Bone marrow (tissue), 2 donors: ENCODE measurements at places on chromosomes 7 and 10.

- peak; percentile 5 for DNase-seq
These were observed 18.2 kb downstream of the GPR146 start for GRCh38 chr7:1062296-1063294.

DNA sequence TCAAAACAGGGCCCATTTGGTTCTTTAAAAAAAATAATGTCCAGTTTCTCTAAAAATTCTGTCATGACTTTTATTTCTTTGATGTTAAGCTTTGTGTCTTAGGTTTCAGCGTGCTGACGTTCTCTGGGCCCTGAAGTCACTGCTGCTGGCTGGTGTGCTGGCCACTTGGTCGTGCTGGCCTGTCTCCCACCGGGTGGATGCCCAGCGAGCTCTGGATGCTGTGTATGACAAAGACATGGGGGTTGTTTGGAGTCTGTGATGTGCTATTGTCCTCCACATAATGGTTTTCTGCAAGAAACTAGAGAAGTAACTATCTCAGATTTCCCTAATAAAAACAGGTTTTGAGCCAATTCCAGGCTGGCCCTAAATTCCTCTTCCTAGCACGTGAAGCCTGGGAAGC lies 9.5 kb upstream of the IDI2 start:
- DNase-seq, result no peak

DNA sequence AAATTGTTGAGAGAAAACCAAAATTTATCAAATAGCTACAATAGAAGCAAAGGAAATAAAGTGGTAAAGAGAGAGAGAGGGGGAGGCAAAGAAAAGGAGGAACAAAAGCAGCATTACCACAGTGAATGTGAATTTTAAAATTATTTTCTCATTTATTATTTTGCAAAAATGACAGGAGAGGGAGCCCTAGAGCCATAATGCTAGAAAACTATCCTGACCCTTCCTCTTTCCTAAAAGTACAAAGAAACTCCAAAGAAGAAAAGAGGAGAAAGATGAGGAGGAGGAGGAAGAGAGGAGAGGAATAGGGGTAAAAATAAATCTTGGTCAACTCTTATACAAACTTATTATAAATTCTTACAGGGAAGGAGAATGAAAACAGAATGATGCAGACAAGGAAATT lies 921.5 kb downstream of the NRG3 start:
- no peak for DNase-seq

DNA sequence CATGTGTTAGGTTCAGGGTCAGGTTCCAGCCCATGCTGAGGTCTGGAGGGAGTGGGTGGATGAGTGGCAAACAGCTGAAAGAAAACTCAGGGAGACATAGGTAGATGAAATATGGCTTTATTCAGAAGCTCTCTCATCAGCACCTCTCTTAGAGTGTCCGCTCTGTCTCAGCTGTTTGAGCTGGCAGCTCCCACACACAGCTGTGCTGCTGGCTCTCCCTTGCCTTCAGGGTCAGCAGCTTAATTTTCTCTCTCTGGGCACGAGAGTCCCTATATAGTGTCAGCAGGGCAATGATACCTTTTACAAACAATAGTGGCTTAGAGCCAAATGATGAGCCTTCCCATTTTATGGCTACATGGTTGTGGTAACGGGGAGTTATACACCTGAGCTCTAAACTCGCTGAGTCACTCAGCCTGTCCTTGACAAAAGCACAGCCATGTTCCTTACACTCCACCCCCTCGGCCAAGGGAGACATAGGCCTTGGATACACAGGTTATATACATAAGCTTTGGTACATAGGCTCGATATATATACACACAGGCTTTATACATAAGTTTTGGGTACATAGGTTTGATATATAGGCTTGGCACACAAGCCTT lies 10.4 kb downstream of the RNF133 start:
- no peak for DNase-seq

GRCh38 chr7:121195874-121196273 lies 132.9 kb upstream of the WNT16 start:
- DNase-seq, result no peak

DNA sequence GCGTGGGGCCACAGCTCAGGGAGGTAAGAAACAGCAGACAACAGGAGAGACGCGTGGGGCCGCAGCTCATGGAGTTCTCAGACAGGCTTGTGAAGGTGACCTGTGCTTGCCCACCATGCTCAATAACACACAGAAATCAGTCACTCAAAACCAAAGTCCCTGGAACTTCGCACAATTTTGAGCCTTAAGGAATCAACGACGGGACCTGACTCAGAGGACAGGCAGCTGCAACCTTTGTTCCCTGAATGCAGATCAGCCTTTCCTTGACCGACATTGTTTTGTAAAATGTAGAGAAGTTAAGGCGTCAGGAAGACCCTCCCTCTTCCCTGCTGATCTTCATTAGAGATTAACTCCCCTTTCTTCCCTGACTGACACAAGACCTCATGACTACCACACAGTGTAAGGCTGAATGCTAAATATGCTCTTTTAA lies 8.5 kb upstream of the KNDC1 start:
- DNase-seq, result no peak

GRCh38 chr10:33287112-33287511 lies 47.4 kb downstream of the NRP1 start:
- DNase-seq, result no peak

DNA sequence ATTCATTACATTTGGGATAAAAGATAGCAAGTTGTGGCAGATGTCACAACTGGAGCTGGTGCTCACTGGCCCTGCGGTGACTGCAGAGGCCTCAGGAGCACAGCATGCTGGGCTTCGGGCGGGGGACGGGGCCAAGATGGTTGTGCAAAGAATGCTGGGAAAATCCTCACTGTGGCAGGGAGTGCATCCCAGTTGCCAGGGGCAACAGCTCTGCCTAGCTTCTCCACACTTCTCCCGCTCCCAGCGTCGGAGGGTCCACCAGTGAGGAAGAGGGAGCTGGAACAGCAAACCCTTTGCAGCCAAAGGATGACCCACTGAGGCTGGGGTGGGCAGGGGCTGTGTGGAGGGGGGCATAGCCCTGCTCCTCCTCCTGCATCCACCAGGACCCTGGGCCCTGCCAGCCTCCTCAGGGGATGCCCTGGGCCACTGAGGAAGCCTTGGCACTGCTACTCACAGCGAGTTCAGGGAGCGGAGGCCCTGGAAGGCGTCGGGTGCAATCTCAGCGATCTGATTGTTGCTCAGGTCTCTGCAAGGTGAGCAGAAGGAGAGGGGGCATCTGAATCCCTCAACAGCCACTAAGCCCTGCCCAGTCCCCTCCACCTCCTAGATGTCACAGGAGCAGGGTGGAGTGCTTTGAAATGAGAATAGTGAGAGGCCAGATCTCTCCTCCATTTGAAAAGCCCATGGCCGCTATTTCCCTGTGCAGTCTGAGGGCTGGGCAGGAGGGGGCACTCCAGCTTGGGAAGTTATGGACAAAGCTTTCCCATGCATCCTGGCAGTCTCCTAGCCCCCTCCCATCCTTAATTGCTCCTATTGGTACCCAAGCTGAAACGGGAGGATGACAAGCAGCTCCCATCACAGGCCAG lies 126.5 kb downstream of the SLIT1 start:
- no peak for DNase-seq

DNA sequence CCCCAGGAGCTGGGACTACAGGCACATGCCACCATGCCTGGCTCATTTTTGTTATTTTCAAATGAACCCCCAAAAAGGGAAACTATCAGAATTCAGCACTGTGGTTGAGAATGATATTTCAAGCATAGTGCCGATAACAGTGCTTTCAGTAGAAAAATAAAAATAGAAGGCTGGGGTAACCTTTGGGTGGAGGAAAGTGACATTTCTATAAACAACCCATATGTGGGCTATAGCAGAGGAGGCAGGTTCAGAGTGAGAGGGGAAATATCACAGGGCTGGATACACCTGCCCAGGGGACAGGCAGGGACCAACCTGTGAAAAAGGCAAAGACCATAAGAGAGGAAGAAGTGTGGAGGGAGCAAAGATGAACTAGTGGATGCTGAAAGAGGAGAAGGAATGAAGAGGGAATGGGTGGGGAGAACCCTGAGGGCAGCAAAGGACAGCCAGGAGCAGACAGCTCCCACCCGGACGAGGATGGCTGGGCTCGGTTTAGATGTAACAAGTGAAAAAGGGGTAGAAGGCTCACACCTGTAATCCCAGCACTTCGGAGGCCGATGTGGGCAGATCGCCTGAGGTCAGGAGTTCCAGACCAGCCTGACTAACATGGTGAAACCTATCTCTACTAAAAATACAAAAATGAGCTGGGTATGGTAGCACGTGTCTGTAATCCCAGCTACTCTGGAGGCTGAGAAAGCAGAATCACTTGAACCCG lies 56.5 kb downstream of the MAP3K8 start:
- DNase-seq, result no peak

- DNase-seq, result no peak
These were observed 25.2 kb downstream of the GET4 start for GRCh38 chr7:901388-902154.

DNA sequence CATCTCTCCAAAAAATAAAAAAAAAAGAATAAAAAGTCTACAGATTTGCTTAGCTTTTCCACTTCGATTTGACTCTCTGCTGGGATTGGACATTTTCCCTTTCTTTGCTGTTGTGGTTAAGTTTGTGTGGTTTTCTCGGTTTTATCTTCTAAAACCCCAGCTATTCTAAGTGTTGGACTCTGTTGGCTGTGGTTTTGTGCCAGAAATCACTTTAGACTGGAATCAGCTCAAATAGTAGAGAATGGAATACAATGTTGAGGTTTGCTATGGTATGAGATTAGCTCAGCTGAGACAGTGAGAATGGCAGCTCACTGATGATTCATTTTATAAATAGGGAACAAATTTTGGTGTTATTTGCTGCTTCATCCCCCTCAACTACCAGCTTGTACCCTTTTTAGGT lies 116.0 kb downstream of the BUB3 start:
- no peak for DNase-seq

GRCh38 chr10:69963178-69963834 lies 89.3 kb upstream of the MACROH2A2 start:
- no peak for DNase-seq

GRCh38 chr7:73350306-73351068 lies 22.5 kb downstream of the FKBP6 start:
- DNase-seq, result no peak

- DNase-seq, result no peak
These were observed 122.3 kb downstream of the TRIL start for GRCh38 chr7:28835800-28836199.

- DNase-seq, result peak; percentile 42
These were observed 37.4 kb upstream of the EEPD1 start for GRCh38 chr7:36115448-36116321.

- DNase-seq, result no peak
These were observed 214.8 kb upstream of the ADO start for GRCh38 chr10:62589689-62590088.

- no peak for DNase-seq
These were observed 285.9 kb downstream of the CELF2 start for GRCh38 chr10:11303361-11304170.

DNA sequence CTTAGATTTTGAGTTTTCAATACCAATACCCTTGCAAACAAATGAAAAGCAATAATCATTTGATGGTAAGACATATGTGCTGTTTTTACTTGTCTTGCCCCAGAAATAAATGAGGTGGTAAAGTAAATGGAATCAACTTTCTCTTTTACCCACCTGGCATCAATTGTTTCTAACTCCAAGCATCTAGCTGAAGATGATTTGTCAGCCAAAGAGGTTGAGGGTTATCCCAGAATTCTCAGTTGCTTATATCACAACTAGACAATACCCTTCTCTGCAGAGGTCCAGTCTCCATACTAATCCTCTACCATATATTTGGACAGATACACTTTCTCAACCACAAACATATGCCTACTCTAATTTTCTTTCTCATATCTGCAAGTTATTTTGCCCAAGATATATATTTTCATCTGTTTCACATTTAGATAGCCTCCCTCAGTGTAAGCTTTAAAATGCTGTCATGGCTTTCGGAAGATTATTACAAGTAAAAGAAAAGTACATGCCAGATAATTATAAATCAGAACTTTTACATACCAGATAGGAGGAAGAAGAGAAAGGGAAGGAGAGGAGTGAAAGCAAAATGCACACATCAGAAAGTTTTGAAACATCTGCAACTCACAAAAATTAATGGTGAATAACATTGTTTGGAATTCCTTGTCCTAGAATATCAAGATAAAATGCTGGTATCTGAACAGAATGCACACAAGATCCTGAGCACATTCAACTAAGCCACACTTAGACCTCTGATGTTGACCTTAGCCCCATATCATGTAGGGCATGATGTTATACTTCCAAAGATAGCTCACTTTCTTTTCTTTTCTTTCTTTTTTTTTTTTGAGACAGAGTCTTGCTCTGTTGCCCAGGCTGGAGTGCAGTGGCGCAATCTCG lies 146.6 kb downstream of the REEP3 start:
- DNase-seq, result no peak

DNA sequence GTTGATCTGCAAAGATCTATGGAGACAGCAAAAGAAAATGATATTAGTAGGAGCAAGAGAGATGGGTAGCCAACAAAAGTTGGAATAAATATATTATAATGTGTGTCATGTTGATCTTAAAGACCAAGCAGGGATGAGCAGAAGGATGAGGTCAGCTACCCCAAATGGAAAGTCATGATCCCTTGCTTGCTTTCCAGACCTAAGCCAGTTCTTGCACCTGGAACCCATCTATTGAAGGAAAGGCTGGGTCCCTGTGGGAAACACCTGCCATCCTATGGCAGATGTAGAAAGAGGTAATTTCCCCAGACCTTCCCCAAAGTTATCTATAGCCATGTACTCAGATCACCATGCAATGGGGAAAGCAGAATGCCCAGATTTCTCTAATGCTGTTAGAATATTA lies 52.5 kb downstream of the LYZL2 start:
- DNase-seq, result no peak
